Left lung (tissue), 14 donors: ENCODE measurements at places on chromosomes 6 and 20. TPM values are rescaled to one million over a fixed set of nuclear protein-coding genes. Genes with fewer than 3 reads are reported as not detected.

GRCh38 chr20:49037962-49038387, 8.1 kb upstream of the CSE1L start:
- no peak for DNase-seq

DNA sequence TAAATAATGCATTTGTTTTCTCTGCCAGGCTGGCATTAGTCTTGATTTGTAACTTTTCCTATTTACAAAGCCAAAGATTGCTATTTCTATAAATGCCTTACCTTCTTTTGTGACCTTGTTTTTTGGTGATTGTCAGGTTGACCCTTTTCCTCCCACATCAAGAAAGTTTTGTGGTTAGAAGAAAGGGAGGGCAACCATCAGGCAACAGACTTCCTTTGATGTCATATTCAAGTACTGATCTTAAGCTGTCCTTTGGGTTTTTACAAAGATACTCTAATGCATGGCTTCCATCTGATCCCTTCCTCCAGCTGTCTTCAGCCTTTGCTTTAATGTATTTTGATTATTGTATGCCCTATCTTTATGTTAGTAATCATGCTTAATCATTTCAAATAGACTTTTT, 23.9 kb downstream of the RNF217 start:
- DNase-seq = no peak

GRCh38 chr6:52507557-52508260, 69.2 kb downstream of the TRAM2 start:
- no peak for DNase-seq

DNA sequence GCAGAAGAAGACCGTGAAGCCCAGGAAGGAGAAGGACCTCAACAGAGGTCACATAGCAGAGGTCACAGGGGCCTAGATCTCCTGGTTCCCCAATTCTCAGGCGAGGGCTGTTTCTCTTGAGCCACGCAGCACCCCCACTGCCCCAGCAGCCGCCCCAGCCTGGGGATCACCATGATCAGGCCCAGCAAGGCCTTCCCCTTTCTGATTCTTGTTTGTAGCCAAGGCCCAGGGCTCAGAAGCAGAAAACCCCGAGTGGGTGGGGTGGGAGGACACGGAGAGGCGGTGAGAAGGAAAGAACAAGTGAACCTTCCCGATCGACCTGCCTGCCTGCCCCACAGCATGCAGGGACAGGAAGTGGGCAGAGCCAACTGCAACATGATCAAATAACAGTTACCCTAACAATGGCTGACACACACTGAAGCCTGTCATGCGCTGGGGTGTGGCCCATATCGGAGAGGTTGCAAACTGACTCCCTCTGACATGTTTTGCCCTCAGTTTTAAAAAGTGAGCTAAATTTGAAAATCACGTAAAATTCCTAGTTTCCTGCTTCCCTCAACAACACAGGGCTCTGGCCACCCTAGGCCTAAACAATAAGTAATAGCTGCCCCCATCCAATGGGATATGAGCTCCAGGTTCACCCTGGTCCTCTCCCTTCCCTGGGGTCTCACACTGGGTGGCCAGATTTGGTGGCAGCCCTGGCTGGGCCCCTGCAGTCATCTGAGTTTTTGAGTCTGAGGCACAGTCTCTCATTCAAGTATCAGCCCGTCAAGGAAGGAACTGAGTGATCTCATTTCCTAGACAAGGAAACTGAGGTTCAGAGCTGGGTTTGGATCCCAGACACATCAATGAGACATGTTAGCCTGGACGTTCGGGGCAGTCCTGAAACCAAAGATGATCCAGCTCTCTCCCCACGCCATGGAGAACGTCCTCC, 6.5 kb downstream of the PEDS1 start:
- DNase-seq = peak; percentile 64

GRCh38 chr6:55980627-55981211, 105.3 kb upstream of the BMP5 start:
- peak; percentile 71 for DNase-seq

DNA sequence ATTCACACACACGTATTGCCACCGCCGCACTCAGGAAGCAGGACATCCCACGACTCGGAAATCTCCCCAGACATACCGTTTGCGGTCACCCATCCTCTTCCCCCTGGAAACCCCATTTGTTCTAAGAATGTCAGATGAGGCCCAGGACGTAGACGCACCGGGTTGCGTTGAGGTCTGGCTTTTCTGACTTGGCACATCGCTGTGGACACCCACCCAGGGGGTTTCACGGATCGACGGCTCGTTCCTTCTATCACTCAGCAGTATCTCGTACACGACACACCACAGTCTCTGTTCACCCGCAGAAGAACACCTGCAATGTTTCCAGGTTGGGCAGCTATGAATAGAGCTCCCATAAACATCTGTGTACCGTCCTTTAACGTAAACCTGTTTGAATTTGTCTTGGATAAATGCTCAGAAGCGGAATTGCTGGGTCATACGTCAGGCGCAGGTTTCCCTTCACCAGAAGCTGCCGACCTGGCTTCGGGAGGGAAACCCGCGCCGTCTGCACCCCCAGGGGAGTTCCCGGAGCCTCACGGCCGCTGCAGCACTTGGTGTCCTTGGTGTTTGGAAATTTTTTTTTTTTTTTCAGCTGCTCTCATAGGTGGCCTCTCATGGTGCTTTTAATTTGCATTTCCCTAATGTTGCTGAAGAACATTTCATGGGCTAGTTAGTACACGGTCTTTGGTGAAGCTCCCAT, 9.3 kb upstream of the EEF1A2 start:
- no peak for DNase-seq

The SYCP2 gene
- polyA plus RNA-seq = 10.9 TPM

The SCAND1 gene
- 39.0 TPM for polyA plus RNA-seq
